HFFc6 (cell line): ENCODE measurements at places on chromosomes 12 and 14. TPM values are rescaled to one million over a fixed set of nuclear protein-coding genes. Genes with fewer than 3 reads are reported as not detected.

DNA sequence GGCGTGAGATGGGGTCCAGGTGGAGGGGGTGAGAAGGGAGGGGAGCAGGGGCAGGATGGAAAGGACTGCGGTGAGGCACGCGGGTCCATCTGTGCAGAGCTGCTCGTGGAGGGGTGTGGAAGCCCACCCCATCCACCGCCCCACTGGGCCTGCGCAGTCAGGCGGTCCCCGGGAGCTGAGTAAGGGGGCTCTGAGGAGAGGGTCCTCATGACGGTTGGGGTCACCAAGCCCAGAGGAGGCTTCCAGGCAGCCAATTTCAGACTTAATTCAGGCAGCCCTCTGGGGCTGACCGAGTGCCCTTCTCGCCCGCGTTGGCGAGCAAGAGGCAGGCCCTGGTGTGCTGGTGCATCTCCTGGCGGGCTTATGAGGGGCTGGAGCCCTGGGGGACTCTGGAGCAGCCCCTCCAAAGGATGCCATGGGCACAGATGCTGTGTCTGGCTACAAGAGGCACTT, 115.5 kb downstream of the KIF26A start:
- H3K27me3 ChIP-seq, result no peaks in the 10 kb centered on the region
- H3K36me3 ChIP-seq, result peaks cover 5% of the 10 kb centered on the region
- DNase-seq, result no peak

- H3K27me3 ChIP-seq, result peaks cover 2% of the 10 kb centered on the region; the same call in 1 of the 2 replicates
- peaks cover 30% of the 10 kb centered on the region for H3K36me3 ChIP-seq
- no peak overlapping the region for H3K4me3 ChIP-seq
- peak; percentile 23 for DNase-seq
- H3K4me1 ChIP-seq, result peaks cover 33% of the 10 kb centered on the region
Measured at GRCh38 chr14:59474172-59474571, 9.0 kb upstream of the GPR135 start.

DNA sequence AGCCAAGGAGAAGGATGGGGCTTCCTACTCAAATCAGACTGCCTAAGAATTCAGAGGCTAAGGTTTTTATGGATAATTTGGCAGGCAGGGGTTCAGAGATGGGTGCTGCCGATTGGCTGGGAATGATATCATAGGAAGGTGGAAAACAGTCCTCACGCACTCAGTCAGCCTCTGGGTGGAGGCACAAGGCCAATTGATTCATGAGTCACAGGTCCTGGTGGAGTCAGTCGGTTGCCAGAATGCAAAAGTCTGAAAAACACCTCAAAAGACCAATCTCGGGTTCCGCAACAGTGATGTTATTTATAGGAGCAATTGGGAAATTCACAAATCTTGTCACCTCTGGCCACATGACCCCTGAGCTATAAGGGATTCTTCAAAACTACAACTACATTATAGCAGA, 105.5 kb downstream of the GXYLT1 start:
- H3K27ac ChIP-seq, result no peak overlapping the region
- no peaks in the 10 kb centered on the region for H3K27me3 ChIP-seq
- H3K4me1 ChIP-seq, result no peaks in the 10 kb centered on the region
- H3K4me3 ChIP-seq, result no peak overlapping the region

- no peak for DNase-seq
- no peak overlapping the region for H3K4me3 ChIP-seq
- no peaks in the 10 kb centered on the region for H3K36me3 ChIP-seq
- H3K27ac ChIP-seq, result no peak overlapping the region
Measured at GRCh38 chr12:116297224-116297834, 19.8 kb upstream of the MED13L start.

- H3K27me3 ChIP-seq, result no peaks in the 10 kb centered on the region
- no peaks in the 10 kb centered on the region for H3K36me3 ChIP-seq
- no peak for DNase-seq
- H3K4me3 ChIP-seq, result no peak overlapping the region
Measured at GRCh38 chr12:77549383-77550128, 281.1 kb upstream of the NAV3 start.

DNA sequence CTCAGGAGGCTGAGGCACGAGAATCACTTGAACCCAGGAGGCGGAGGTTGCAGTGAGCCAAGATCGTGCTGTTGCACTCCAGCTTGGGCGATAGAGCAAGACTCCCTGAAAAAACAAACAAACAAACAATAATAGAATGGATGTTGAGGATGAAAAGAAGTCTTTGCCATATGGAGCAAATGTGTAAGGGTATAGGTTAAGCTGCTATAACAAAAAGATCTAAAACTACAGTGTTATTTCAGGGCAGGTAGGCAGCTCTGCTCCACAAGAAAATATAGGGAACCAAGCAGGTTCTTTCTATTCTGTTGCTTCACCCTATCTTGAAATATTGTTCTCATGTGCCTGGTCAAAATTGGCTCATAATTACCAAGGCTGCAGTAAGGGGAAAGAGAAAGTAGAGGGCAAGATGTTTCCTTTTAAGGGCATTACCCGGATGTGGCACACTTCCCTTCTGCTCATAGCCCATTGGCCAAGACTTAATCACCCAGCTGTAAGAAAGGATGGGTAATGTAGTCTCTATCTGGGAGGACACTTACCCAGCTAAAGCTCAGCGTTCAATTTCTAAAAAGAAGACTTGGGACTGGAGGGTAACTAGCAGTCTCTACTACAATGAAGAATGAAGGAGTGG, 23.5 kb downstream of the SDSL start:
- H3K4me3 ChIP-seq, result no peak overlapping the region
- H3K27me3 ChIP-seq, result peaks cover 14% of the 10 kb centered on the region
- no peak for DNase-seq
- H3K4me1 ChIP-seq, result no peaks in the 10 kb centered on the region

DNA sequence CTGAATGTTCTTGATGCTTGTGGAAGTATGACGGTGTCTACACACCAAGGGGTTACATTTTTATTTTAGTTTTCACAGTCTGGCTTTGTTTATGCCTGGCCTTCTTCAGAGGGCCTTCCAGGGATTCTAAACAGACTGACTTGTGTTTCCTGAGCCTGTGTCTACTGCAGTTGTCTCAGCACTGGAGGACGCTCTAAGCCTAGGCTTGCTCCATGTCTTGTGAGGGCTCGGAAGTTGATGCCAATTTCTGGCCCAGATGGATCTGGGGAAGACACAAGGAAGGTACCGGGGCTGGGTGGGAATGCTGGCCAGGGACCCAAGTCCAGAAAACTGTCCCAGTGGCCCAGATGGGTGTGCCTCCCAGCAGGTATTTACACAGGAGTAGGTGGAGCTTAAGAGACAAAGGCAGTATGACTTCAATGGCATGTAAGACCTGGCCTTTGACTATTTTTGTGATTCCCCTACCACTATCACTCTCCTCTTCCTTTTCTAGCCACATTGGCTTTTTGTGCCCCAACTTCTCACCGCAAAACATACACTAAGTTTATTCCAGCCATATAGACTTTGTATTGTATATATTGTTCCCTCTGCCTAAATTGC, 56.9 kb downstream of the GPR137C start:
- H3K27ac ChIP-seq, result no peak overlapping the region
- H3K4me1 ChIP-seq, result no peaks in the 10 kb centered on the region
- H3K27me3 ChIP-seq, result peaks cover 2% of the 10 kb centered on the region
- DNase-seq, result no peak

GRCh38 chr12:50041962-50042361, 15.4 kb upstream of the ASIC1 start:
- H3K36me3 ChIP-seq, result no peaks in the 10 kb centered on the region
- no peak for DNase-seq
- no peak overlapping the region for H3K27ac ChIP-seq

GRCh38 chr12:130830246-130830551, 8.9 kb downstream of the STX2 start:
- H3K4me1 ChIP-seq, result peaks cover 41% of the 10 kb centered on the region
- no peak overlapping the region for H3K27ac ChIP-seq
- H3K36me3 ChIP-seq, result peaks cover 14% of the 10 kb centered on the region; the same call in 1 of the 2 replicates
- H3K27me3 ChIP-seq, result no peaks in the 10 kb centered on the region

DNA sequence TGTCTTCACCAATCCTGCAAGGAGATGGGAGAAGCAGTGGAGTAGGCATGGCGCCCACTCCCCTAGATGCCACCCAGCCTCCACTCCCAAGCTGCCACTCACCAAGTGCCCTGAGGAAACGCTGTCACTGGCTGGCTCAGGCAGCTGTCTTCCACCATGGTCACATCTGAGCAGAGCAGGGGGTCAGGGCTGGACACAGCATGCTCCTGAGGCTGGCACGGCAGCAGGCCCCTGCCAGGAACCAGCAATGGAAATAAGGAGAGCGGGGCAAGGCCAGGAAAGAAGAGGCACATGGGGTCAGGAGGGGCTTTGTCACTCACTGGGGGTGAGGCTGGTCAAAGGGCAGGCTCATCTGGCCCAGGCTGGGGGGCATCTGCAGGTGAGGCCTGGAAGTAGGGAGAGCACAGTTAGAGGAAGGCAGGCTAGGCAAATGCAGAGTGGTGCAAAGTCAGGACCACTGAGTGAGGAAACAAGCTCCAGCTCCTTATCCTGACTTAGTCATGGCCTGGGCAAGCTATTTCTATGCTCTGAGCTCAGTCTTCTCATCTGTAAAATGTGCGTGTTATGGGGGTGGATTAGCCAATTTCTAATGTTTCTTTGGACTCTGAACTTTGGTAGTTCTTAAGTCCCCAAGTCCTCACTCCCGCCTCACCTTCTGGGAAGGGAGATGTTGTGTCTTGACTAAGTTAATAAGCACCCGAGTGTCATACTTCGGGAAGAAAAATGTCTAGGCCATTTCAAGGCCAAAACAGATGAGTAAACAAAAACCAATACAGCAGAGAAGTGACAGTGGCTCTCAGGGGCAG, 8.0 kb downstream of the NAB2 start:
- peaks cover 16% of the 10 kb centered on the region for H3K27me3 ChIP-seq
- peaks cover 54% of the 10 kb centered on the region for H3K4me1 ChIP-seq
- DNase-seq, result no peak

DNA sequence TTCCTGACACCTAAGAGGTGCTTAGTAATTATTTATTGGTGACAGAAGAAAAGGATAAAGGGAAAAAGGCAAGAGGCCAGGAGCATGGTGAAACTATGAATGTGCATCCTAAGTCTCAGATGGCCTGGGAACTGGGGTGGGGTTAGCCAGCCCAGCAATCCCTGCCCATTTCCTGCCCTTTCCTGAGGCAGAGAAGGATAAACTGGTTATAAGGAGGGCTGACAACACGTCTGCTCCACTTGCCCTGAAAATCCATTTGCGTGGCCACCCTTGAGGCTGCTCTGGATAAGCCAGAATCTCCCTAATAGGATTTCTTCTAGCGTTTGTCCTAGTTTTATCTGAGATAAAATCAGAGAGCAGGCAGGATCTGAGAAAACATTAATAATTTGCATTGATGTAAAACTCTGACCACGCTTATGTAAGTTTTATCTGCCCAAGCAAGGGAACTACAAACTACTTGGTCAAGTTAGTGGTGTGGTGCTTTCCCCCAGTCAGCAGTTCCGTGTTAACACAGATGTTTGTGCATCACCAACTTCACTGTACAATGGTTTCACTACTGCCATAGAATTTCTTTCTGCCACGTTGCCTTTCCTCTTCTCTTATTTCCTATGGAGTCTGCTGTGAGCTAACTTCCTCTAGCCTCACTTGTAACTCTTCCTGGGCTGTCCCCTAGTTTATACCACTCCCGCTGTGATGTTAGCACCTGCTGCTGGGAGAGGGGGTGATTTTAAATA, 392.7 kb downstream of the RPS29 start:
- no peak overlapping the region for H3K27ac ChIP-seq
- H3K4me3 ChIP-seq, result no peak overlapping the region
- no peaks in the 10 kb centered on the region for H3K4me1 ChIP-seq
- H3K36me3 ChIP-seq, result no peaks in the 10 kb centered on the region

Gene SOX5
- total RNA-seq, result not detected in 3 replicates

Gene SRRM4
- total RNA-seq, result not detected in 3 replicates

Gene TMEM260
- total RNA-seq, result 15.4 to 21.0 TPM (median 15.7 TPM) in 3 replicates

Gene SMCO2
- not detected in 2 replicates for total RNA-seq

Gene CYP46A1
- 0.20 to 0.56 TPM (median 0.33 TPM) in 3 replicates for total RNA-seq

Gene SLC38A2
- total RNA-seq, result 685 to 971 TPM (median 891 TPM) in 3 replicates

Gene DPPA3
- not detected in 3 replicates for total RNA-seq
